Thoracic aorta endothelial cell (primary cell): ENCODE measurements at places on chromosomes 2 and 18. TPM values are rescaled to one million over a fixed set of nuclear protein-coding genes. Genes with fewer than 3 reads are reported as not detected.

Gene SIGLEC15
- 0.14 TPM in 1 of 2 replicates, not detected in the other for total RNA-seq

Gene SEPTIN2
- 564 and 732 TPM in 2 replicates for total RNA-seq

Gene FAM124B
- total RNA-seq, result 94.2 and 125 TPM in 2 replicates

Gene NCL
- total RNA-seq, result 378 and 414 TPM in 2 replicates

Gene TMEM37
- total RNA-seq, result 1.1 and 2.4 TPM in 2 replicates

Gene MAPK4
- total RNA-seq, result not detected in 2 replicates

Gene TUBB8B
- not detected in 2 replicates for total RNA-seq
